ENCODE measurements at places on chromosomes 7 and 10.

- no peak for DNase-seq
Observed at GRCh38 chr10:3635211-3635671, 149.8 kb downstream of the KLF6 start.

GRCh38 chr7:66142996-66143395 is 28.3 kb downstream of the CRCP start:
- no peak for DNase-seq

DNA sequence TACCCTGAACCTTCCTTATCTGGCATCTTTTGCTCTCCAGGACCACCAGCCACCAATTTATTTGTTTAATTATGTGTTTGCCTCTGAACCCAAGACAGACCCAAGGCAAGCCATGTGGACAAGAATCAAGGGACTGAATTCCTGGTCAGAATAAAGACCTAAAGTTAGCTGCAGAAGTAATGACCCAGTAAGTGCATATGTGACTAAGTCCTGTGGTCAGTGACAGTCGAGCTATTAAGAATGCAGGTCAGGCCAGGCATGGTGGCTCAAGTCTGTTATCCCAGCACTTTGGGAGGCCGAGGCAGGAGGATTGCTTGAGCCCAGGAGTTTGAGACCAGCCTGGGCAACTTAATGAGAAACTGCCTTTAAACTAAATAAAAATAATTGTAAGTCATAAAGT is 139.4 kb downstream of the CCDC71L start:
- DNase-seq: no peak

- DNase-seq: no peak
Observed at GRCh38 chr10:5508161-5508604, 8.8 kb upstream of the CALML5 start.

- no peak for DNase-seq
Observed at GRCh38 chr7:33644489-33644888, 260.9 kb upstream of the BMPER start.

- DNase-seq: no peak
Observed at GRCh38 chr10:84452003-84452402, 123.6 kb downstream of the CCSER2 start.

GRCh38 chr10:123878666-123879303 is 12.8 kb downstream of the CPXM2 start:
- no peak for DNase-seq

GRCh38 chr10:124719213-124719851 is 24.8 kb downstream of the FAM53B start:
- peak; percentile 69 for DNase-seq

GRCh38 chr7:80047032-80047431 is 87.6 kb upstream of the GNAI1 start:
- DNase-seq: no peak

- DNase-seq: no peak
Observed at GRCh38 chr7:51067258-51067657, 249.4 kb downstream of the COBL start.

DNA sequence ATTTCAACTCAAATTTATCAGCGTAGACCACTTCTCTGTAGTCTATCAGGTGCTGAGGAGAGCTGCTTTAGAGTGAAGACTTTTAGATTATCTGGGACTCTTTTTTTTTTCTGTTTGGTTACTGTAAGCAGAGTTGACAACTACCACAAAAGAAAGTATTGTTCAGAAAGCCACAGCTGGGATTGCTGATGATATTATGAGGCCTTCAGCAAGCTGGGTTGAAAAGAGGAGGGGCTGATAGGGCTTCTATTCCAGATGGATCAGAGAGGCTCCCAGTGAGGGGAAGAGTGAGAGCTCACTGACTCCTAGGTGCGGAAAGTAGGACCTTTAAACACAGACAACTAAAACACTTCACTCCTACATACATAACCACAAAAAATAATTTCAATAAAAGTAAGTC is 188.5 kb upstream of the FERD3L start:
- no peak for DNase-seq

DNA sequence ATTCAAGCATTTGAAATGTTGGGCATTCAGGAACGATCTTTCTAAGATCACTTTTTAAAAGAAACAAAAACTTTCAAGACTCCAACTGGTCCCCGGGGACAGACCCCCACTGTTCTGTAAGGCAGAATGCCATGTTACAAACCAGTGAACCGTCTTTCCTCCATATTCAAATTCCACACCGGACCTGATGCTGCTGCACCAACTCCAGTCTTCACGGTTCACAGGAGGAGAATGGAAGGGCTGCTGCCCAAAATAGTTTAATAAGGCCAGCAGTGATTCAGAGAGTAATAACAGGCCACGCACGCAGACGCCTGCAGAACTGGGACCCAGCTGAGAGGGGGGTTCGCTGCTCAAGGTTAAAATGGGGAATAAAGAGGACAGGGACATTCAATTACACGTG is 47.2 kb downstream of the OSBPL3 start:
- no peak for DNase-seq

DNA sequence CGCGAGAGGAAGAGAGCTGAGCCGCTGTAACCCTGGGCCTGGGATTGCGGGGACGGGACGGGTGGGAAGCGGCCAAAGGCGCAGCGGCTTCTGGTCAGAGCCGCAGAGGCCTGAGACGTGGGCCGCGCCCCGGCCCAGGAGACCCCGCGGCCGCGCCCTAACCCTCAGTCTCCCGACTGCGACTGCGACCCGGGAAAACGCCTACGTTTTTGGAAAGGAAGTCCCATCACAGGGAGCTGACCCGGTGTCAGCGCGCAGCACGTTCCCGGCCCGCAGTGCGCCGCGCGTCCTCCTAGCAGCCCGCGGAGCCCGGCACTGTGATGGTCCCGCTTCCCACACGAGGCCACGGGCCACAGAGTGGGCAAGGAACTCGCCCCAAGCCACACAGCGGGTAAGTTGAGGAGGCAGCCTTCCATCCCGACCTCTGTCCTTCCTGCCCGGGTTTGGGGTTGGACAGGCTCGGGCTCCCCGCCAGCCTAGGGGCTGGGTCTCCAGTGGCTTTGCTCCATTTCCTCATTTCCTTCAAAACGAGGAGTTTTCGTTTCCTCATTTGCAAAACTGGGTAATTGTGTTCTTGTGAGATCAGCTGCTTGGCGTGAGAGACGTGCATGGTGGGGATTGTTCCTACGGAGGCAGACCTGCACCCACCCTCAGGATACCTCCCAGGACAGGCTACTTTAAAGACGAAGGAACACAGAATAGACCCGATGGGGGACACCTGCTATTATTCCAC is 1.2 kb downstream of the GPNMB start:
- no peak for DNase-seq

DNA sequence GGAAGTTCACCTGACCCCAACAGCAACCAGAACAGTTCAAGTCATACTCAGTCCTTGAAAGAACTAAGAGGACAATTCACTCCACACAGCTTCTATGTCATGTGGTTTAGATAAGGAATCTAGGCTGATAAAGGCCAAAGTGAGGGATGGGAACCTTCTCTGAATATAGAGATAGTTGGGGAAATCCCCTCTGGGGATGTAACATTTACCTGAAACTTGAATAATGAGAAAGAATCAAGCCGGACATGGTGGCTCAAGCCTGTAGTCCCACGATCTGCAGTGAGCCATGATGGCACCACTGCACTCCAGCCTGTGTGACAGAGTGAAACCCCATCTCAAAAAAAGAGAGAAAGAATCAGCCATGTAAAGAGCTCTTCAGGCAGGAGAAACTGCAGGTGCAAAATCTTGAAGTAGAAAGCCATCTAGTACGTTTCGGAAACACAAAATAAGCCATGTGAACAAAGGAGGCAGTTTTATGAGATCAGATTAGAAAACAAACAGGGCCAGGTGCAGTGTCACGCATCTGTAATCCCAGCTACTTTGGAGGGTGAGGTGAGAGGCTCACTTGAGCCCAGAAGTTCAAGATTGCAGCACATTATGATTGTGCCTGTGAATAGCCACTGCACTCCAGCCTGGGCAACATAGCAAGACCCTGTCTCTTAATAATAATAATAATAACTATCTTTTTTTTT is 4.5 kb upstream of the DNMBP start:
- no peak for DNase-seq
